Activated CD4-positive, alpha-beta T cell treated with anti-CD3 and anti-CD28 coated beads, Interleukin-2, amount 10 ng/mL, durations not matched to agents 7 days and 5 days (primary cell): ENCODE measurements at places on chromosomes 4 and X.

DNA sequence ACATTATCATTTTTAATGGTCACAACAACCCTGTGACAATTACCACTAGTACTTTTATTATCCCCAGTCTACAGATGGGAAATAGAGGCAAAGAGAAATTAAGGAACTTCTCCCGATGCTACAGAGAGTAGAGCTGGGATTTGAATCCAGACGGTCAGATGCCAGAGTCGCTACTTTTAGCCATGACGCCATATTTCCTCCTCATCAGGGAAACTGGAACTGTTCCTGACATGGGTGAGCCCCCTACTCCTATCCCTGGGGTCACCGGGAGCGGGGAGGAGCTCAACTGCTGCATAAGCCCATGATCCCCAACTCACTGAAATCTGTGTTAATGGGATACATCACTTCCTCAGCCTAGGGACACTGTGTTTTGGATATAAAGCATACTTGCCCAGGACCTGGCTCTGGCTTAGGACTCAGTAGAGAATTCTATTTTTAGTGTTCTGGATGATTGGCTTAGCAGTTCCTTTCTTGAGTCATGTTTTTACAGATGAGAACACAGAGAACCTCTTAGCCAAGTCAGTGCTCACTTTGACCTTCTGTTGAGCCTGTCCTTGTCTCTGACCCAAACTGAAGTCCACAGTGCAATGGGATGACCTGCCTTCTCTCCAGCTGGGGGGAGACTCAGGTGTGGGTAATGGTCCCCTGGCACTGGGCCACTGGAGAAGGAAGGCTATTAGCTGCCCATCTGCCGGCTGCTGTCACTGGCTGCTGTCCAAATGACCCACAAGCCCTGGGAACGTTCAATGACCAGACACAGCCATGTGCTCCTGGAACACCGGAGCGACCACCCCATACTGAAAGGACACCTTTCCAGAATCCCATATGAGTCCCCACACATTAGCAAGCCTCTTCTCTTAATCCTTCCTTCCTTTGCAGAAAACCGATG lies 90.8 kb upstream of the SHISA3 start:
- no peak for DNase-seq

DNA sequence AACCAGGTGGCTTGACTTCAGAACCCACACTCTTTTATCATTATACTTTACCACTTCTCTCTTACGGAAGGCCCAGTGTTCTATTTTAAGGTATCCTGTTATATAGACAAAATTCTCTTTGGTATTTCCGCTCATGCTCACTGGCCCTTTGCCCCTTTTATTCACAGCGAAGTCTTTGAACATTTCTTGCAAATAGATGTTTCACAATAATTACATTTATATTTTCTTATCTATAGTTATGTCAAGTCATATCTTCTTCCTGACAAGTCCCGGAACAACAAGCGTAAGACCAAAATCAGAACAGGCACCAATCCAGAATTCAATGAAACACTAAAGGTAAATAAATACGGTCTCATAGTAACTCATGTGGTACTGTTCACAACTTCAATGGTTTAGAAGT lies 102.0 kb downstream of the SYTL5 start:
- no peak for DNase-seq

DNA sequence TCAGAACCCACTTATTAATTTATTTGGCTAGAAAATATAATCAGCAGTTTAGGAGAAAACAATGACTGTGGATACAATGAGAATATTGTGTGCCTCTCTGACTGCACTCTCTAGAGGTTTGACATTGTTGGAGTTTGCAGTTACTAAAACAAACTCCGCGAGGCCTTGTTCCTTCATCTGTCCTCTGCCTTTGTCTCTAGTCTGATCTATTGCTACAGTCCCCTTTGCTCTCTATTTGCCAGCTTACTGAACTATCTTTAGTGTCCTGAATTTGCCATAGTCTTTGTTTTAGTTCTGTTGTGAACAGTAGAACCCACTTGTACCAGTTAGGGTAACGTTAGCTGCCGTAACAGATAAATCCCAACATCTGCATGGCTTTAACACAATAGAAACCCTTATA lies 81.4 kb upstream of the RPS6KA3 start:
- DNase-seq, result no peak

DNA sequence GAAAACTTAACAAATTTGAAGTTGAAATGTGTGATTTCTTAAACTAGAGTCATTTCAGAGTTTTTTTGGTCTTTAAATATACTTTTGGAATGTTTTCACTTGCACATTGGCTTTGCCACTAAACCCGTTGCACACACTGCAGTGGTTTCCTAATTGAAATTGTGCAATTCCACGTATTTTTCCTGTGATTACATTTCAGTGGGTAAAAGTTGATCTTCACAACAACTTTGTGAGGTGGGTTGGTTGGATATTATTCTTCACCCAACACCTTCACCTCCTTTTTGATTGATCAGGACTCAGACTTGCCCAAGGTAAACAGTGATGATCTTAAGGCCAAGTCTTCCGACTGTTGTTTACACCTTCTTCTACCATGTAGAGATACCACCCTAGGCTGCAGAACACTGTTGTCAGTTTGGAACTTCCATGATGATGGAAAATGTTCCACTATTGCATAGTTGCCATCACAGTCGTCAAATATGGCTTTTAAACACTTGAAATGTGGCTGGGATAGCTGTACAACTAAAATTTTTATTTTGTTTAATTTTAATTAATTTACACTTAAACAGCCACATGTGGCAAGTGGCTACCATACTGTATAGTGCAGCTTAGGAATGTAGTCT lies 13.7 kb downstream of the SEPTIN11 start:
- DNase-seq, result no peak

- DNase-seq, result no peak
Measured at GRCh38 chr4:173436149-173436579, 37.2 kb upstream of the SCRG1 start.

DNA sequence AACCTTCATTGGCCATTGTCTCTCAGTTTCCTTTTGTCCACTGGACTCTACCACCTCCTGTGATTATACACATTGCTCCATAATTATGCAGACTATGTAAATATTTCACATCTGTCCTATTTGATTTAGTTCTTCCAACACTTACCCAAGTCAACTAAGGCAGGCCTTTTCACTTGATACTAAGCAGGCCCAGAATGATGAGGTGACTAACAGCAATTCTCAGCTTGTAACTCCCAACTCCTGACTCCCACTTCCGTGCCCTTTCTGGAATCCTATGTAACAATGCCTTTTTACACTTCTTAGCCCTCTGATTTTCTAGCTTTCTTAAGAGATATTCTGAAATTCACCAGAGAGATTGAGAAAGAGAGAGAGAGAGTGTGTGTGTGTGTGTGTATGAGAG lies 6.6 kb downstream of the PAK3 start:
- DNase-seq, result no peak

DNA sequence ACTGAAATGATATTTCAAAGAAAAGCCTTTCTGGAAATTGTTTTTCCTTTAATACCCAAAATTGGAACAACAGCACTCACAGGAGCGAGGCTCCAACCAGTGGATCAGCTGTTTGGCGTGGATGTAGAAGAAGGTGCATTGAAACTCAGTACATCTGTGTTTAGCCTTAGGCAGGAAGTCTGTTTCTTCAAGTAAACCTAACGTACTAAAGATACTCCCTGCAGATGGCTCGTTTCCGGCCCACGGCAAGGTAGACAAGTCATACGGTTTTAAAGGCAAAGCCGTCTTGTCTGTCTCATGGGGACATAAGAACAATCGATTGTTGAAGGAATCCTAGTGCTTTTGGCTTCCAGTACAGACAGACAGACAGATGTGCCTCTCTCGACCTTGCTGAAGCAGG lies 50.0 kb upstream of the CLCN4 start:
- DNase-seq, result peak; percentile 54

DNA sequence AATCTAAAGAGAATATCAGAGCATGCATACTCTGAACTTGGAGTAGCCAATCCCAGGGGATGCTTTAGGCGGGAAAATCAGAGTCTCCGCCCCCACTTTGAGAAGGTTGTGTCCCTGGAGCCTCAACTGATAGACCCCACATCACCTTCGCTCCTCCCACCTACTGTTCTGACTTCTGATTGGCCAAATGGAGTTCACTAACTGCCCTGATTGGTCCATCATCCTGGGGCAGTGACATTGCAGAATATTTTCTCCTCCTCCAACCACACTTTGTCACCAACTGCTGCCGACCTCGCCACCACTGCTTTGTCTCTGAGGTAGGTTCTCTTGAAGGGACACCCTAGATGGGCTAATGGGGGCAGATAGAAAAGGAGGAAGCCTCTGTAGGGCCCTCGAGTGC lies 22.7 kb upstream of the SPACA5B start:
- DNase-seq, result no peak

DNA sequence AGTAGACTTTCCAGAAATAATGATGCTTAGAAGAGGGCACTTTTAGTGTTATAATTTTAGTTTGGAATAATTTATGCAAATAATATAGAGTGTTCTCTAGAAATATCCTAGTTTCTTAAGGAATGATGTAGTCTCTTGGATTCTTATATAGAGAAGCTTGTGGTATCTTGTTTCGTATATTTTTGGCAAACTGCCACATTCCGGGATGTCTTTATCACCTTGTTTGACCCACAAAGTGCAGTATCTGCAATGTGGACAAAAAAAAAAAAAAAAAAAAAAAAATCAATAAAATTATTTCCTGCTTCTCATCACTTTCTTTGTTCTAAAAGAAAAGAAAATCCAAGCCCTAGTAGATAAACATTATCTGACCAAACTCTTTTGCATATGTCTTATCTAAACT lies 1577.7 kb upstream of the TENM3 start:
- no peak for DNase-seq

- no peak for DNase-seq
Measured at GRCh38 chr4:104163820-104164219, 330.9 kb downstream of the CXXC4 start.

DNA sequence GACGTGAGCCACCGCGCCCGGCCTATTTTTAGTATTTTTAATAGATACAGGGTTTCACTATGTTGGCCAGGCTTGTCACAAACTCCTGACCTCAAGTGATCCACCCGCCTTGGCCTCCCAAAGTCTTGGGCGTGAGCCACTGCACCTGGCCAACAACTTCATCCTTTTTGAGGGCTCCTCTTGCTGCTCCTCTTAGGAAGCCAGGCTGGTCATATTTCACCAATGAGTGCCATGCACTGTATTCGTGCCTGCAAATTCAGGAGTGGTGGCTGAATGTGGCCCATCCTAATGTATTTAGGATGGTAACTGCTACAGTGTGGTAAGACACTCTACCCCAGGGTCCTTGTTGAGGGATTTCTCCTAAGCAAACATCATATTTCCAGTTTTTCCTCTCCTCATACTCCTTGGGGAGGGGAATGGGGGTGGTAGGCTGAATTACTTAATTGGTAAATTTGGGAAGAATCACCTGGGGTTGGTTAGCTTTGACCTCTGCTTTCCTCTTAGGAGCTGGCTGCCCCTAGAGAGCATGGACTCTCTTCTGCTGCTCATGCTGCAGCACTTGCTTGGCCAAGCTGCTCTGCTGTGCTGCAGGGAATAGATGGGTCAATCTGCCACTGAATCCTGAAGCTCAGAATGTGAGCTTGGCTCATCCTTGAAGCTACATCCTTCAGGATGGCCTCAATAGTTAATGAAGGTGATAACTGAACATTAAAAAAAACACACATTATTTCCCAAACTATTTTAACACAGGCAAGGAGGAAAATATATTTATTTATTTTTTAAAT lies 167.4 kb downstream of the HS3ST1 start:
- no peak for DNase-seq

DNA sequence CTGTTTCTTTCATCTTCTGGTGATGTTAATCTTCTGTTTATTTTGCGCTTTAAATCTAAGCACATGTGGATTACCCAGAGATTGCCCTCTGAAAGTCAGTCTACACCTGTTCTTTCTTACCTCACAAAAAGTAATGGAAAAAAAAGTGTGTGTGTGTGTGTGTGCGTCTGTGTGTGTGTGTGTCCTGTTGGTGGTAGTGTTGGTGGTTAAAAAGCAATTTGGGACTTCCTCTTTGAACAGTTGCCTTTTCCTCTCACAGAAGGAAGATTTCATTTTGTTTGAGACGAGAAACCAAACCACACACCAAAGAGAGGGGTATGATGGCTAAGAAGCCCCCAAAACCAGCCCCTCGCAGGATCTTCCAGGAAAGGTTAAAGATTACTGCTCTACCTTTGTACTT lies at the start of gene STAP1:
Gene STAP1 (plus strand): TSS at position 235 of the 400 bp plus-strand sequence. CDS start 83 bp downstream, at position 318.
- peak; percentile 58 for DNase-seq

GRCh38 chrX:45070116-45071007 lies 130.3 kb downstream of the DIPK2B start:
- DNase-seq, result peak; percentile 29

GRCh38 chr4:130760246-130760645 lies 1664.3 kb downstream of the C4orf33 start:
- no peak for DNase-seq

- DNase-seq, result no peak
Measured at GRCh38 chrX:43224496-43224895, 431.6 kb upstream of the MAOA start.

GRCh38 chr4:57090079-57090478 lies 20.1 kb downstream of the IGFBP7 start:
- DNase-seq, result no peak
